Activated CD4-positive, alpha-beta T cell treated with anti-CD3 and anti-CD28 coated beads for 36 hours (primary cell): ENCODE measurements at places on chromosomes 3 and 15.

- no peak for DNase-seq
These were observed 973.6 kb downstream of the EPHA3 start for GRCh38 chr3:90080988-90081387.

DNA sequence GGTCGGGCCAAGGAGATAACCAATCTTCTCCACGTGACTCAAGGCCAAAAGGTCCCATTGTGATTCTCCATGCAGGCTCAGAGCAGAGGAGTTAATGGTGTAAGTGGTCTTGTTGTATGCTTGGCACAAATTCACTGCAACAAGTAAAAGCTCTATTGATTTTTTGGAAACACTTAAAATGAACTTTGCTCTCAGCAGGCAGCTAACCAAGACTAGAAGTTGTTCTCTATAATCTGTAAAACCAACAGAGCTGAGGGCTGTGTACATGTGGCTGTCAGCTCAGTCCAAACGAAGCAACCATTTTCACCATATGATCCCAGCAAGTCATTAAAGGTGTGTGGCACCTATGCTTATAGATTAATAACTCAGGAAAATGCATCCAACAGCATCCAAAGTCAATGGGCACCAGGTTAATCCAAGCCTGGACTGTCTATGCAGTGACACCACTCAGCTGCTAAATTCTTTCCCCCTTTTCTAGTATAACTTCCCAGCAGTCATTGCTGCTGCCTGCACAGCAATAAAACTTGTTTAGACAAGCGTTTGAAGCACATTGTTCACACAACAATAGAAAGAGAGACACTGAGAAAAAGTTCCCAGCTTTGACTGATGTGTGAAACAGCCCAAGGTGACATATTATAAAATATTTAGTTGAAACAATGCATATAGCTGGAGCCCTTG is 603.8 kb upstream of the ADAMTS9 start:
- no peak for DNase-seq

- no peak for DNase-seq
These were observed 420.6 kb downstream of the SHQ1 start for GRCh38 chr3:72427624-72428023.

- DNase-seq, result peak; percentile 16
These were observed 10.0 kb upstream of the SEMA3B start for GRCh38 chr3:50258979-50259378.

DNA sequence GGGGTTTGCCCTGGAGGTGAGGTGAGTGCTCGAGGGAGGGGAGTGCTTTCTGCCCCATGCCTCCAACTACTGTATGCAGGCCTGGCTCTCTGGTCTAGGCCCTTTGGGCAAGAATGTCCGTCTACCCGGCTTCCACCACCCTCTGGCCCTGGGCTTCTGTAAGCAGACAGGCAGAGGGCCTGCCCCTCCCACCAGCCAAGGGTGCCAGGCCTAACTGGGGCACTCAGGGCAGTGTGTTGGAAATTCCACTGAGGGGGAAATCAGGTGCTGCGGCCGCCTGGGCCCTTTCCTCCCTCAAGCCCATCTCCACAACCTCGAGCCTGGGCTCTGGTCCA is 9.4 kb downstream of the DLL4 start:
- DNase-seq, result no peak

DNA sequence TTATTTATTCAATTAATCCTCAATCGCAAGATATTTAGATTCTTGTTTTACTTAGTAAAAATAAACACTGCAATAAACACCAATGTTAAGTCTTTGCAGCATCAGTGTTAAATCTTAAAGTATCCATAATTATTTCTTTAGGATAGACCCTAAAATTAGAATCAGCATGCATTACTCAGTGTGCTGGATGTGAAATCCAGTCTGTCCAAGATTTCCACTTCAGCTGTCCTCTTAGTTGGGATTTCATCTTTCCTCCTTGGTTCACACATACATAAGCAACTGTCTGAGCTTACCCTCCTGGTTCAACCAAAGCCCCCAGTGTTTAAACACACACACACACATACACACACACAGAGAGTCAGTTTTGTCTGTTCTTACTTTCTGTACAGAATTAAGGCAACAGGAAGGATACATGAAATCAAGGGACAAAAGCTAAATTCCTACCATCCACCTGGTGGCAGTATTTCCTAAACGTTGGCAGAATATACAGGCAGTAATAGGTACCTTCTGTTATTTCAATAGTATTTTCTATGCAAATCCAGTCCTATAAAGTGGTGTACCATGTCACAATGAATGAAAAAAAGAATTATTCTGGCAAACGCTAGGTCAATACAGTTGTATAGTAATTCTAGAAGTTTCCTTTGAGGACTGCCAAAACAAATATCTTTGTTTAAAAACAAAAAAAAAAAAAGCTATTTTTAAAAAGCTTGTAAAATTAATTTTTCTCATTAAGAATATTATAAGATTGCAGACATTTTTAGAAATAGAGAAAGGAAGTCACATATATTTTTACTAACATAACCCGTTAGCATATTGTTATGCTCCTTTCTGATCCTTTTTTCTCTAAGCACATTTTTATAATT is 27.3 kb upstream of the DMXL2 start:
- peak; percentile 44 for DNase-seq

DNA sequence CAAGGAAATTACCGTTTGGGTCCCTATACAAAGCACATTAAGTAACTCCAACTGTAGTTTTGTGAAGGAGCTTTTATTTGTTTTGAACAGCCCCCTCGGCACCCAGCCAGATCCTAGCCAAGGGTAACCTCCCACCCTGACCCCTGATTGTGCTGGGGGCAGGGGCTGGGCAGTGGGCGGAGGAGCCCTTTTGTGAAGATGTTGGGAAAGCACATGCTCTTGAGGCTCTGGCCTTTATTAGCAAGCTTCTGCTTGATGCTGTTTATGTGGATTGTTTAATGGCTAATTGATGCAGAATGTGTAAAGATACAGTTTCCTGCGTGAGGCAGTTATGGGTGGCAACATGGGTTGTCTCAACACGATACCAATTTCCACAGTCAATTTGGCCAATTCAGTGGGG is 136.5 kb downstream of the MAP2K5 start:
- DNase-seq, result no peak

- no peak for DNase-seq
These were observed 41.9 kb downstream of the EDEM1 start for GRCh38 chr3:5229414-5229813.
